ENCODE measurements at places on chromosomes 16 and 17. TPM values are rescaled to one million over a fixed set of nuclear protein-coding genes. Genes with fewer than 3 reads are reported as not detected.

Gene HS3ST3B1
- 3.5 TPM for total RNA-seq

Gene EVI2A
- total RNA-seq = 1.00 TPM

Gene CDH13
- total RNA-seq = 61.8 TPM

Gene MAPK8IP3
- 41.1 TPM for total RNA-seq

Gene KRTAP4-6
- total RNA-seq = not detected
